ENCODE measurements at places on chromosomes 12 and 14.

GRCh38 chr14:69298131-69299071 is 38.4 kb downstream of the GALNT16 start:
- no peak for DNase-seq

DNA sequence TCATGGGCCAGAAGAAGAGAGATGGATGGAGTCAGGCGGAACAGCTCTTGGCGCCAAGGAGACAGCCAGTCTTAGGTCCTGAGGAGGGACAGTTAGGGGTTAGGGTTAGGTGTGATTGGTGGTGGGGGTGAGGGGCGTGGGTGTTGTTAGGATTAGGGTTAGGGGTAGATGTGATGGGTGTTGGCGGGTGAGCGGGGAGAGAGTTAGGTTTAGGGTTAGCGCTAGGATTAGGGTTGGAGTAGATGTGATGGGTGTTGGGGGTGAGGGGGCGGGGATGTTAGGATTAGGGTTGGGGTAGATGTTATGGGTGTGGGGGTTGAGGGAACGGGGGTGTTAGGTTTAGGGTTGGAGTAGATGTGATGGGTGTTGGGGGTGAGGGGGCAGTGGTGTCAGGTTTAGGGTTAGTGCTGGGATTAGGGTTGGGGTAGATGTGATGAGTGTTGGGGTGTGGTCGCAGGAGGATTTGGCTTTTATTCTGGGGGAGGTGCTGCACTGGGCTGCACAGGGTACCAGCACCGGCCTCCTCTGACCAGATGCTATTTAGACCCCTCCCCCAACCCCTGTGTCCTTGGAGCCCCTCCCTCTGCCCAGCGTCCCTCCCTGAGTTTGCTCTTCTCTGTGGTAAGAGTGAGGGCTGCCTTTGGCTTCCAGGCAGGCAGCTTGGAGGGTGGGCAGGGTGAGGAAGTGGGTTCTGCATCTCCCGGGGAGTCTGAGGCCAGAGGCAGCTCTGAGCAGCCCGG is 35.6 kb upstream of the FBRSL1 start:
- no peak for DNase-seq

DNA sequence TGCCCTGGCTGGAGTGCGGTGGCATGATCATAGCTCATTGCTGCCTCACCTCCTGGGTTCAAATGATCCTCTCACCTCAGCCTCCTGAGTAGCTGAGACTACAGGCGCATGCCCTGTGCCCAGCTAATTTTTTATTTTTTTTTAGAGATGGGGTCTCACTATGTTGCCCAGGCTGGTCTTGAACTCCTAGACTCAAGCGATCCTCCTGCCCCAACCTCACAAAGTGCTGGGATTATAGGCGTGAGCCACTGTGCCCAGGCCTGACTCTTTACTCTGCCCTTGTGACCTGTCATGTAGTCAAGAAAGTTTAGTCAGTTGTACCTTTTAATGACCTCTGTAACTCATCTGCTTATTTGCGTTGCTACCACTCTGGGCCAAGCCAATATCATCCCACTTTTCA is 55.7 kb downstream of the PROX2 start:
- no peak for DNase-seq

DNA sequence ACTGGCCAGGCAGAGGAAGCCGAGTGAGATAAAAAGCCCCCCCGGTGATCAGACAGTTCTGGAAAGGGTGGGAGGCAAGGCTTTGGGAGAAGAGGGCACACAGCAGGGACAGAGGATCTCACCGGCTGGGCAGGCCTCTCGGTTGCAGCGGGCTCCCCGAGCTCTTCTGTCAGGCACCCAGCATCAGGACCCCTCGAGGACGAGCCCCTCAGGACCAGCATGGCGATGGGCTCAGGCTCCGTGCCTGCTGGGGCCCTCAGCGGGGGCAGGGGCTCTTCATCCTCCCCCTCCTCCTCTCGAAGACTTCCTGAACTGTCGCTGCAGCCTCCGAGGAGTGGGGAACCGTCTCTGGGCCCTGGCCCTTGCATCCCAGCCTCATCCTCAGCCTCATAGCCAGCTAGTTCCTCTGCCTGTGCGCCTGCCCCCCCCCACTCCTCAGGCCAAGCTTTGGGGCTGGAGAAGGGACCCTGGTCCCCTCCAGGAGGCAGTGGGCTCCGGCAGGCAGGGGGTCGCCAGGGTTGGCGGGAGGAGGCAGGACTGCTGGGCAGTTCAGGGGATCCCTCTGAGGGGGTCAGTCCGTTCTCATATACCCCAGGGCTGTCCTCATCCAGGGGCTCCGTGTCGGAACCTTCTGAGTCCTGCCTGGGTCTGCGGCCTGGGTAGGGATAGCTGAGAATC is 3.4 kb upstream of the AP1G2 start:
- no peak for DNase-seq
